ENCODE measurements at places on chromosomes 6 and 20.

DNA sequence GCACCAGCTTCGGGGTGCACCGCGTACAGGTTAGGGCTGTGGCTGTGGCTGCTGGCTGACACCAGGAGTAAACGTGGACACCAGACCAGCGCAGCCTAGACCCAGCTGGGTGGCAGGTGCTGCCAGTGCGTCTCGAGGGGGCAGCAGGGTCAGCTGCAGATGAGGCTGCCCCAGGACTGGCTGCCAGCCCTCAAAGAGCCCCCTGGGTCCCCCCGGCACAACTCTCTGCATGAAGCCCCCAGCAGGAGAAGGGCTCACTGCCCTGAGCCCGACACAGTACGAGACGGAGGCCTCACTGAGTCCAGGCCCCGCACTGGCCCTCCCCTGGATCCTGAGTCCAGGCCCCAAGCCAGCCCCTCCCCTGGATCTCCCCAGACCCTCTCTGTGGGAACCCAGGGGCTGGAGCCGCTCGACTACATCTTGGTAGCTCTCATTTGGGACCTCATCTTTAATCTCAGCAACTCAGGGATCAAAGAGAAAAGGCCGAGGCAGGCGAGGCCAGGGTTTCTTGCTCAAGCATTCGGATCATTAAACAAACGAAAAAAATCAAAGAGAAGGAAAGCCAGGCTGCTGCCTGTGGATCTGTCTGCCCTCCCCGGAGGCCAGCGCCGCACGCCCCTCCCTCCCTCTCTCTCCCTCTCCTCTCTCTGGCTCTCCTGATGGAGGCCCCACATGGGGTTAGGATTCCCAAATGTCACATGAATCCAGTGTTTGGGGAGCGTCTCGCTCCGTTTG is 7.0 kb upstream of the NKAIN4 start:
- no peak for DNase-seq

- DNase-seq = no peak
Measured at GRCh38 chr20:54112221-54112884, 42.0 kb upstream of the BCAS1 start.

DNA sequence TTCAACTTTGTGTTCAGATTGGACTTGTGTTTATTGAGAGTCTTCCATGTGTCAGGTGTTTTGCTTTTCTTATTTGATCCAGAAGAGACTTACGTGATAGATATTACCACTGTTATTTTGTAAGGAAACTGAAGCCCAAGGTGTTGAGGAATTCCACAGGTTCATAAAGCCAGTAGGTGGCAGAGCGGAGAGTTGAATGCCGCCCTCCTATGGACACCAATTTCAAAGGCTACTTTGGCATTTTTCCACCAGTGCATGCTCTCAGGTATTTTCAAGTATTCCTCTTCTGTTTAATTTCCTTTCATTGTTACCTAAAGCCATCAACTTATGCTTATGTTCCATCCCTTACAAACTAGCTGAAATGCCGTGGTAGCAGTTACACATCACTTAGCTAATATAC is 14.0 kb upstream of the COL10A1 start:
- DNase-seq = peak; percentile 8

DNA sequence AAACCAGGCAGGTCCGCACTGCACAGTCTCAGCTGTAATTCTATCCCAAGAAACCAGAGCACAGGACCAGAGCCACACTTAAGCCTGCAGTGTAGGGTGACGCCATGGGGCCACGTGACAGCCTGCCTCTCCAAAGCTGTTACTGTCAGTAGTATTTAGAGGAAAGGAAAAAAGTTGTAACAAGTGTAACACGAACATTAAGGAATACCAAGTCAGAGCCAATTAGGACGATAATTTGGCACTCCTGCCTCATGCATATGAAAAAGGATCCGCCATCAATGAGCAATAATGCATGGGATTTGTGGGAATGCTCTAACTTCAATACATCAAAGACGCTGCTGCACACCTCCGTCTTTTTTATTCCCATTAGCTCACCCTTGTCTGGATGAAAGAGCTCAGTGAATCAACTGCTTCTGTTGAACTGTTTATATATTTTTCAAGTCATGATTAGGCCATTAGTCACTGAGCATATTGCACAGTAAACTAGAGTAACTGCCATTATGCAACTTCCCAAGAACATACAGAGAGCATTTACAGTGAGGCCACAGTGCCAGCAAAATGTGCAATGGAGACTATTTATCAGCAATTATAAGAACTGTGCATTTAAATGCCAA is 79.9 kb downstream of the ATXN1 start:
- DNase-seq = no peak

- peak; percentile 50 for DNase-seq
Measured at GRCh38 chr20:49187330-49187850, 744 bp downstream of the STAU1 start.

- peak; percentile 67 for DNase-seq
Measured at GRCh38 chr6:40398810-40399477, 188.2 kb downstream of the LRFN2 start.

DNA sequence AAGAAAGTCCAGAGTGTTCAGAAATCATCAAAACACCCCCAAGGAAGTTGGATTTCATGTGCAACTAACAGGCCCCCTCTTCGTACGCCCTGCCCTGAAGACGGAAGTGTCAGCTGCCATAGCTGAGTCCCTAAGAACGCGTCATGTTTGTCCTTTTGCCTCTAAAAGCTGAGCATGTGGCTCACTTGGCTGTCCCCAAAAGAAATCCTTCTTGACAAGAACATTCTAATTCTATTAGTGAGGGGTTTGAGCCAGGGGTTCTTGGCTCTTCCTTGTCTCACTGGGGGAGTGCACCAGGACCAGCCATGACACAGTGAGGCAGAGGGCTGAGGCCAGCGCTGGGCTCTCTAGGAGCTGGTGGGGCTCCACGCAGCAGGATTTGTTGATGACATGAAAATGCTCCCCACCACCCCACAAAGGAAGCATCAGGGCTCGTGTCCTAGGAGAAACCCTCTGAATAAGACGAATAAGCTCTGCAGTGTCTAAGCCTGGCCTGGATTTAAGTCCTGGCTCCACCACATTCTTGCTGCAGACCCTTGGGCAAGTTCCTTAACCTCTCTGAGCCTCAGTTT is 20.0 kb upstream of the SPO11 start:
- no peak for DNase-seq
